ENCODE measurements at places on chromosomes 5 and 9. TPM values are rescaled to one million over a fixed set of nuclear protein-coding genes. Genes with fewer than 3 reads are reported as not detected.

- no peak for DNase-seq
Measured at GRCh38 chr9:22986556-22986955, 539.9 kb downstream of the DMRTA1 start.

DNA sequence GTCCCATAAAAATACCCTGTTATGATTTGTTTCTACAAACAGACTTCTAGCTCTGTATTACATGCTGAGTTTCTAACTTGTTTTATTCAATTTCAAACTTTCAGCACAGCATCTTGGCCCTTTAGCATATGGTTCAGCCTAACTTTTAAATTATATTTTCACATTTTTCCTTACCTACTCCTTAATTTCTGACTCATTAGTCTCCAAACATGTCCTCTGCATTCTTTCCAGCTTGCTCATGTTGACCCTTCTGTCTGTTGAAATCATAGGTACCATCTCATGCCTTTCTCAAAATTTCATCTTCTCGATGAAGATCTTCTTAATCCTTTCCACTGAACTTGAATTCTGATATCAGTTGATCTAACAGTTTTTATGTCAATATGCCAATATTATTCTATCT lies 200.9 kb upstream of the RIOK2 start:
- DNase-seq = no peak

- DNase-seq = no peak
Measured at GRCh38 chr9:134419684-134420076, 93.4 kb downstream of the RXRA start.

DNA sequence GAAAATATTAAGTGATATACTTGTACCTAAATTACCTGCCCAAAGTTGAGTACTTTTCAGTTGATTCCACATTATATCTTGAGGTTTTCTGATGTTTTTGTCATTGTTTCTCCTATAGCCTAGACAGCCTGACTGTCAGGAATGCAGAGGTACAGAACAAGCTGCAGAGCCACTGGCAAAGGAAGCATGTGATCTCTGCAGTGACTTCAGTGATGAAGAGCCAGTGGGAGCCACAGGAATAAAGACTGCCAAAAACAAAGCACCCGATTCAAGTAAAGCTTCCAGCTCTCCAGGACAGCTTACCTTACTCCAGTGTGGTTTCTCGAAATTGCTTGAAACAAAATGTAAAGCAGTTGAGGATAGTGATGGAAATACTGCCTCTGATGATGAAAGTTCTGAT lies 96.3 kb downstream of the ERCC6L2 start:
- no peak for DNase-seq

GRCh38 chr5:84602371-84602771 lies 217.7 kb upstream of the EDIL3 start:
- no peak for DNase-seq

DNA sequence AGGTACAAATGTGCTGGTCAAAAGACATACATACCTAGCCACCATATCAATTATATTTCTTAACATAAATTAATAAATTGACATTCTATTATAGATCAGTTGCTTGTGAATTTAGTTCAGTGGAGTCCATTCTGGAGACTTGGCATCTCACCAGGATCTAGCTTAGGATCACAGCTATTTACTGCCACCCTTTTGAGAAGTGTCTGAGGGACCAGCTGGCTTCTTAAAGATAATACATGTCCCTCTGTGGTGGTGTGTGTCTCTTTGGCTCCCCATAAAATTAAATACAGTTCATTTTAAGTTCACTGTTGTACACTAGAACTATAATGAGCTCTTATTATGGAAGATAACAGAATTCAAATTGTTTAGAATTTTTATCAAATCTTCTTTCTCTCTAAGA lies 290.7 kb downstream of the PRELID2 start:
- no peak for DNase-seq

- DNase-seq = no peak
Measured at GRCh38 chr5:34053133-34053532, 10.1 kb upstream of the C1QTNF3 start.

- DNase-seq = no peak
Measured at GRCh38 chr5:150119421-150120061, 33.2 kb upstream of the CSF1R start.

GRCh38 chr5:158676642-158677469 lies 422.9 kb downstream of the EBF1 start:
- no peak for DNase-seq

GRCh38 chr5:98954392-98955028 lies 25.7 kb upstream of the CHD1 start:
- DNase-seq = no peak

- DNase-seq = no peak
Measured at GRCh38 chr5:145495741-145496140, 339.4 kb downstream of the PRELID2 start.

Gene IFNA2
- not detected for polyA plus RNA-seq

Gene SPINK1
- 393 TPM for polyA plus RNA-seq

Gene SKP2
- polyA plus RNA-seq = 5.1 TPM

Gene KCTD16
- polyA plus RNA-seq = 0.06 TPM

DNA sequence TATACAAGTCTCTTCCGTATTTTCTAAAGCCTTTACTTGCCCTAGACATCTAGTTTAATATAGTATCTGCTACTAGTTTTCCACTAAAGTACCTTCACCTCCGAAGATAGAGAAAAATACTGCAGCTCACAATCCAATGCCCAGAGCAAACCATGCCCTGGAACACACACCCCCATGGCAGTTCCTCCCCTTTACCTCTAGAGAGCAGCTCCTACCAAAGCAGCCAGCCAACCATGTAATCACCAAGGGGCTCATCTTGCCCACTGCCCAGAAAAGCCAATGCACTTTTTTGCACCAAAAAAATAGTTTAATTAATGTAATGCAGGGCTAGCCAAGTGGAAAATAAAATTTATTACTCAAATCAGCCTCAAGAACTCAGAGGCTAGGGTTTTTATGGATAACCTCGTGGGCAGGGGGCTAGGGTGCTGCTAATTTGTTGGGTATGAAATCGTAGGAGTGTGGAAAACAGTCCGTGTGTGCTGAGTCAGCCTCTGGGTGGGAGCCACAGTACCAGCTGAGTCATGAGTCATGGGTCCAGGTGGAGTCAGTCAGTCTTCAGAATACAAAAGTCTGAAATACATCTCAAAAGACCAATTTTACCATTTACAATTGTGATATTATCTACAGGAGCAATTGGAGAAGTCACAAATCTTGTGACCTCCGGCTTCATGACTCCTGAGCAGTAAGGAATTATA lies 120.1 kb upstream of the ACO1 start:
- no peak for DNase-seq

- DNase-seq = no peak
Measured at GRCh38 chr5:141816598-141817399, 61.4 kb downstream of the PCDH1 start.

GRCh38 chr5:2800035-2800434 lies 48.6 kb upstream of the IRX2 start:
- no peak for DNase-seq

DNA sequence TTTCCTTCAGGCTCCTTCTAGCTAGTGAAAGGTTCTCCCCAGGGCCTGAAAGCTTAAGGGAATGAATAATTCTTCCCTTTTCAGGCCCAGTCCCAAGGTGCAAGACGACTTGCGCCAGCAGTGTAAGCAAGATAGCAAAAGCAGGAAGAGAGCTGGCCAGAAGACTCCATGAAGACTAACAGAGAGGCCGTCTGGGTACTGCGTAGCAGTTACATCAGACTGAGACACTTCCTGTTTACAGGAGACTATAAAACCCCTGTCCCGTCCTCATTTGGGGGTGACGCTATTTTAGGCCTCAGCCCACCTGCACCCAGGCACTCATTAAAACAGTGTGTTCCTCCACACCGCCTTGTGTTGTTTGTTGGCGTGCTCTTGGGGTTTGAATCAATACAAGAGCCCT lies 90.7 kb upstream of the MOCS2 start:
- no peak for DNase-seq

GRCh38 chr9:87661241-87661640 lies 64.7 kb upstream of the CTSL start:
- DNase-seq = no peak

DNA sequence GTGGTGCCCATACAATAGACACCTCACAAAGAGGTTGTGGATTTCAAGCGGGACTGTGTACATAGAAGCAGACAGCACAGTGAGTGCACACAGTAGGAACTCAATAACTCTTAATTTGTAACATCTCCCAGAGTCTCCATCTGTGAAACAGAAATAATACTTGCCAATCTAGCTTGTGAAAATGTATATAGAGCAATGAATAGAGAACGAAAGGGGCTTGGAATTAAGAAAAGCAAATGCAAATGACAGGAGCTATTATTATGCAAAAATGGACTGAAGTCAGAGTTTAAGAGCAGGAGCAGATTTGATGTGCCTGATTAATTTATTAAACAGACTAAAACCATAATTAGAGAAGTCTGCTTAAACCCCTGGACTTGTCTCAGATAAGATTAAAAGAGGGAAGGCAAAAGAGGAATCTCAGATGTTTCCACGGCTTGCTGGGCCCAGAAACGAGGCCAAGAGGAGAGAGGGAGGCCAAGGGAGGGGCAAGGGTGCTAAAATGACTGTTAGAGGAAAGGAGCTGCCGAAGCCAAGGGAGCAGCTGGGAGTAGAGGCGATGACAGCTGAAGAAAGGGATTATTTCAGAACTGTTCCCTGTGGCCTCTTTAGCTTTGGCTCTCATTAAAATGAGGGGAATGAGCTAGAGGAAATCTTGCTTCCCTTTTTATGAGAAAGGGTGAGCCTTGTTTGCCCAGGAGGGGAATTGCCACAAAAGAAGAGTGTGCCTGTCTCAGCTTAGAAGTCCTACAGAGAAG lies 72.1 kb downstream of the FEM1C start:
- no peak for DNase-seq

Gene PCDHGB2
- polyA plus RNA-seq = 2.2 TPM

Gene TRIM36
- 0.34 TPM for polyA plus RNA-seq

Gene ZNF189
- polyA plus RNA-seq = 9.6 TPM

- DNase-seq = no peak
Measured at GRCh38 chr9:95422650-95423049, 94.1 kb downstream of the PTCH1 start.

DNA sequence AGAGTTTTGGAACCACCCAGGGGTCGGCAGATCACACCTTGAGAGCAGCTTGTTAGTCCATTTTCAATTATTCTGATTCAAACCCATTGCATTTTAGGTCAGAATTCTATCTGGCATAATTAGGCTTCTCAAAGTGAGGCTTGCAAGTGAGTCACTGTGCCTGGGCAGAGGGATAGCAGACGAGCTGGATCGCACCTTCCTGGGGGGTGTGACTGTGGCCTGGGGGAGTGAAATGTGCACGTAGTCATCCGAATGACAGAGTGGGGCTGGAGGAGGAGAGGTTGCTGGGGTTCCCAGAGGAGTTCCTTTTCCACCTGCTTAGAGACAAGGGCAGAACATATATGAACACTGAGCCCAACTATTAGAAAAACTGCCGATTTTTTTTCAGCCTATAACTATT lies 31.7 kb downstream of the SPACA9 start:
- no peak for DNase-seq

Gene SCGB3A1
- 0.32 TPM for polyA plus RNA-seq

GRCh38 chr5:159504106-159504856 lies 174.0 kb upstream of the IL12B start:
- DNase-seq = no peak

GRCh38 chr5:88130211-88130815 lies 138.3 kb downstream of the TMEM161B start:
- no peak for DNase-seq

Gene TNC
- polyA plus RNA-seq = 43.5 TPM

DNA sequence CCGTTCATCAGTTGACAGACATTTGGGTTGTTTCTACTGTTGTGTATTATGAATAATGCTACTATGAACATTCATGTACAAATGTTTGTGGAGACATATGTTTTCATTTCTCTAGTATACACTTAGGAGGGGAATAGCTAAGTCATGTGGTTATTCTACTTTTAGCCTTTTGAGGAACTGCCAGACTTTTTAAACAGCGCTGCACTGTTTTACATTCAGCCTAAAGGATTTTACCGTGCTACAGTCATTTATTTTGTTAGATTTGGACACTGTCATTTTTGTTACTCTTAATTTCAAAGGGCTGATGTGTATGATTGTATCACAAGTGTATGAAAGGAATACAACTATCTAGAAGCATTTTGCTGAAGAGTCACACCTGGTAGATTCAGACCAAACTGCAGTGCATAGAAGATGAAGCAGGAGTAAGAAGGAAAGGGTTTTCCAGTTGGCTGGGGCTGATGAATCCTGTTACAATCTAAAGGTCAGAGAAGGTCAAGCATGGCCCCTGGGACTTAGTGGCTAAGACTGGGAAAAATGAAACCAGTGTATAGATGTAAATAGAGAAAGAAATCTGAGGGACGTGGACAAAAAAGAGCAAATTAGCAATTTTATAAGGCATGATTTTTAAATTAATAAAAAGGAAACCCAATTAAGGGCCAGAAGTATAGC lies 509.7 kb downstream of the PSAT1 start:
- DNase-seq = no peak

DNA sequence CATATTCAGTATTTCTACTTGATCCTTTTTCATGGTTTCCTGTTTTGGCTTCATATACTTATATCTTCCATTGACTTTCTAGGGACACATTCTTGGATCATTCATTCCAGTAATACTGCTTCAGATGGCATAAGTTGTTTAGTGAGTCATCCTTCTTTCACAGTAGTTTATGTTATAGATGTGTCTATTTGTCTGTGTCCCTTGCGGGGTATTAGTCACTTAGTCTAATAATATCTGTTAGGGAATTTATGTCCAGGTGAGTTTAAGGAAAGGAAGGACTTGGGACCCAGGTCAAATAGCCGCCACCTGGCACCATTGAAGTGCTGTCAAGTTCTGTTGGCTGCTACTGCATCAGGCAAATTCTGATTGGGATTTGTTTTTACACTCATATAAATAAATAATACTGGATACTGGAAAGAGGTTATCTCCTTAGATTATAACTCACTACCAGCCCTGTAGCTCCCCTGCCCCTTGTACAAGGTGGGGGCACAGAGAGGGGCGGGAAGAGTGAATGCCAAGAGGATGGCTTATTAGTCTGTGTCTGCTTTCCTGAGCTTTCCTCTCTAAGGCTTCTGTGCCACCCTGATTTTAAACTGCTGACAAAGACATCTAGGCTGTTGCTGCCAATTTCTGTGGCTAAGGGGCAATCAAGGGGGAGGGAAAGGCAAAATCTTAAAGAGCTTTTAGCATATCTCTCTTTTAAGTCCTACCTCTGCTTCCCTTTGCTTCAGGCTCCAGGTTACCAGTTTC lies 64.9 kb downstream of the CDC42SE2 start:
- no peak for DNase-seq

Gene MORN5
- polyA plus RNA-seq = 22.9 TPM

GRCh38 chr5:67347821-67348220 lies 151.2 kb upstream of the CD180 start:
- DNase-seq = no peak

DNA sequence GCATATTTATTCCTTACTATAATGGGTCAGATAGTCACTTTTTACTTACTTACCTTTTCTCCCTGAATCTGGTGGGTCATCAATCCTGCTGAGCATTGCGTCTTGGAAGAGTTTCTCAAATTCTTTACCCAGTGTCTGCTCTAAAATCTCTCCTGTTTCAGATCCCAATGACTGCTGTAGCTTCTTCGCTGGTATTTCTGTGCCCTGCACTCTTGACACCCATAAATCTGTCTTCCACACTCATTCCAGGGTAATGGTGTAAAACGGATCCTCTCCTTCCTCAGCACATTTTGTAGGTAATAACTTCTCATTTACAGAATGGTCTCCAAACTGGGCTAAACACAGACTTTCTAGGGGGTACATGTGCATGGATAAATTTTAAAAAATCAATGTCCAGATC lies 407.4 kb downstream of the DMAC1 start:
- DNase-seq = no peak
